ENCODE measurements at places on chromosomes 6 and 20.

- no peak for DNase-seq
These were observed 30.9 kb upstream of the TAGAP start for GRCh38 chr6:159075506-159076228.

- DNase-seq, result no peak
These were observed 210.0 kb downstream of the DLL1 start for GRCh38 chr6:170080828-170081371.

DNA sequence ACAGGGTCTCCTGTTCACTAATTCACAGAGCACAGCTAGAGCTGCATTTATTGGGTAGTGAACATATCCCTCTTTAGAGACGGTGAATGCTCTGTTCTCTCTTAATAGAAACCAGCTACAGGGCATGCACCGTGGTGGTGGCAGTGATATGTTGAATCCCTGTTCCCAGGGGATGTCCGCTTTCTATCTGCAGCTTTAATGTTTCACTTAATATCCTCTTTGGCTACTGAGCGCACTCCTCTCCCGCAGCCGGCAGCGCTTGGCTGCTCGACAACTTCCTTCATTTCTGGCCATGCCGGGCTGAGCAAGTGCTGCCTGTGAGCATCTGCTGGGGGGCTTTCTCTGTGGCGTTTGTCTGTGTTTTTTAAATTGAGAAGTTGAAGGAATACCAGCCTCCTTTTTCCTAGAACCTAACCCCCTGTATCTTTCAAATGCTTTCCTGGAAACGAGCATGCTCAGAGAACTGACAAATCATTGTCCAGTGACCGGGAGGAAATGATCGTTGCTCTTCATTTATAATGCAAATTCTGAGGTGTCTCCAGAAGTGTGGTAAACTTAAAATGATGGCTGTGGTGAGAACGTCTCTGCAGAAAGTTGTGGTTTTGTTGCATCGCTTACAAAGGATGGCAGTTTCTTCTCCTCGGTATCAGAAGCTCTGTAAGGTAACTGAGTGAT lies 297.9 kb downstream of the UTRN start:
- peak; percentile 68 for DNase-seq

- DNase-seq, result no peak
These were observed 161.0 kb downstream of the BACH2 start for GRCh38 chr6:90135667-90136066.

DNA sequence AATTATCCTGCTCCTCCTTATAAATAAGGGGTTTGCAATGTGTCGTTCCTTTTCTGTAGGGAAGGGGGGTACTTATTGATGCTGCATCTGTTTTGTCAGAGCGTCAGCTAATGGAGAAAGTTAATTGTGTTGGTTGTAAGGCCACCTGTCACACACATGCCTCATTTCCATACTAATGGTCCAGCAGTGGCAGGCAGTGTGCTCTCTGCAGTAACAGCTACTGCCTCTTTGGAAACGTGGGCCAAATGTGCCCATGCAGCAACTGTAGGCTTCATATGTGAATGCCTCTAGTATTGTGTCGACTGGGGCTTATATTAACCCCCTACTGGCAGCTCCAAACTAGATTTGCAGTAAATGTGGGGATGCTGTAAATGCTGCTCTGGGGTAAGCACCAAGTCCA lies 56.3 kb upstream of the OLIG3 start:
- DNase-seq, result no peak

DNA sequence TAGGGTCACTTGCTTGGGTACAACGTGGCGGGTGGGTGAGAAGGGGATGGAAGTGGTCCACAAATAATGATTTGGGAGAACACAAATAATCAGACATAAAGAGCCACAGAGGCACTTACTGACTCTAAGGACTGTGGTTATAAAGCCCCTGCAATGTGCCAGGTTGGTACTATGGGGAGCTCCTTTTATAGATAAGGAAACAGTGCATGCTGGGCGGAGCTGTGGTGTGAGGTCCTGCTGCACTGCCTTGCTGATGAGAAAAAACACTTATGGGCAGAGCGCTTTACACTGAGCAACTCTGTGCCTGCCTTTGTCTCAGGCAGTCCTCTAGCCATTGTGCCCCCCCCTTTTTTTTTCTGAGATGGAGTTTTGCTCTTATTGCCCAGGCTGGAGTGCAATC lies 29.1 kb upstream of the SCRT2 start:
- DNase-seq, result no peak

DNA sequence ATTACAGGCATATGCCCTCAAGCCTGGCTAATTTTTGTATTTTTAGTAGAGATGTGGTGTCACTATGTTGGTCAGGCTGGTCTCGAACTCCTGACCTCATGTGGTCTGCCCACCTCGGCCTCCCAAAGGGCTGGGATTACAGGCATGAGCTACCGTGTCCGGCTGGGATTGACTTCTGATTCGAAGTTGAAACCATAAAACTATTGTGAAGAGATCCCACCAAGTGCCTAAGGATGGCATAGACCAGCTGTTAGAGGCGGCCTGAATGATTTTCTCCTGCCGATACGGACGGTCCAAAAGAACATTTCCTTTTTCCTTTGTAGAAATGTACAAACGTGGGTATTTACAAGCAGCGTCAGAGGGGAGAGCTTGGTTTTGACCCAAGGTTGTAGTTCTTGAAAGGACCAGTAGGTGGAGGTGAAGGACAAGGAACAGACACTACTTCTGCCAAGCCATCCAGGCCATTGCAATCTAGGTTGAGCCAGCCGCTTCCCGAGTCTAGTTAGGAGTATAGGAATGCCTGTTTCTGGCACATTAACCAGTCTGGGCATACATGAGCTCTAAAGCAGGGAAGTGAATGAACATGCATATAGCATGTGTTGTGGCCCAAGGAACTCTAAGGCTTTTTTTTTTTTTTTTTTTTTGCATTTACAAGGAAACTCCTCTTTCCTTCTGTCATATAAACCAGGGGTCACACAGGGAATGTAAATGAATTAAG lies 29.0 kb downstream of the MOCS3 start:
- peak; percentile 61 for DNase-seq

GRCh38 chr20:25865715-25866656 lies 169.3 kb upstream of the ZNF337 start:
- DNase-seq, result peak; percentile 75

- peak; percentile 23 for DNase-seq
These were observed 646 bp downstream of the HMGA1 start for GRCh38 chr6:34237316-34237721.

DNA sequence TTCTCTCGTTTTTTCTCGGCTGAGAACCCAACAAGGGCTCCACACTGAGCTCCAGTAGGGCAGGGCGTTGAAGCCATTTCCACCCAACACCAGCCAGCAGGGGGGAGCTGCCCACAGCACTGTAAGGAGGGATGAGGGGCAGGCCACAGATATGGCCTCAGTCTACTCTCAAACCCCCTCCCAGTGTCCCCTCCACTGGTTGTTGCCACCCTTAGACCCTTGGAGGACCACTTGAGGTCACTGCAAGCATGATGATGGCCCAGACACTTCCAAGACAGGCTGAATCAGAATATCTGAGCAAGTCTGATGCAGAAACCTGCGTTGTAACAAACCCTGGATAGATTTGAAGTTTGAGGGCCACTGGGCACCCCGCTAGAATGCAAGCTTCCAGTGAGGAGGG lies 217.0 kb upstream of the CST7 start:
- DNase-seq, result no peak

DNA sequence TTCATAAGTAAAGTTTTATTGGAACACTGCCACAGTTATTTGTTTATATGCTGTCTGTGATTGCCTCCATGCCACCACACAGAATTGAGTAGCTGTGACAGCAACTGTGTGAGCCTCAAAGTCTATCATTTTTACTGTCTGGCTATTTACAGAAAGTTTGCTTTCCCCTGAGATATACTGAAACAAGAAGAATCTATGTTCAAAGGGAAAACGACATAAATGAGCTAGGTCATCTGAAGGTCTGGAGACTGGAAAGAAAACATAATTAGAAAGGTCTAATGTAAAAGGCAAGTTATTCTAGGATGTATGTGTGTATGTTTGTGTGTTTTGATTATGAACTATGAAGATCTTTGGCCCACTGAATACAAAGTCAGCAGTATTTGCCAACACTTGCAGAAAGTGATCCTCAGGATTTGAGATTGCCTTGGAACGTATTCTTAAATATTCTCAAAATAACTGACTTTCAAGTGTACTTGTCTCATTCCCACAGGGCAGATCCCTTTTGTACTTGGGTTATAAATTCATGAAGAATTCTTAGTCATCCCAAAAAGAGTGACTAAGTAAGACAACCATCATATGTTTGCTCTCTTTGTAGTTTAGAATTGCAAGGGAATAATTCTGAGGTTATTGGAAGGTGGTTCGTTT lies 677.7 kb downstream of the DOK5 start:
- DNase-seq, result no peak

DNA sequence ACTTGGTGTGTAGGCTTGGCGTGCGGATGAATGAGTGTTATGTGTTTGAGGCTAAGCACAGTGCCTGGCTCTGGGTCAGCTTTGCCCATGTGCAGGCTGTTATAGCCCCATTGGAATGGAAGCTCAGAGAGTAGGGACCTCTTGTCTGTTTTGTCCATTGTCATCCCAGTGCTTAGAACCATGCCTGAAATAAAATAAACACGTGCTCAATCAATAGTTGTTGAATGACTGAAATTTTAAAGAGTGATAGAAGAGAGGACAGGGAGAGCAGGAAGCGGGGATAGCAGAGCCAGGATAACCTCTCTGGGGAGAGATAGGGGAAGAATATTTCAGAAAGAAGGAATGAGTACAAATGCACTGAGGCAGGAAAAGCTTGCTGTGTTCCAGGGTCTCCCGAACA lies 263.9 kb downstream of the HIVEP2 start:
- no peak for DNase-seq

GRCh38 chr6:119728935-119729334 lies 379.4 kb upstream of the MAN1A1 start:
- no peak for DNase-seq

DNA sequence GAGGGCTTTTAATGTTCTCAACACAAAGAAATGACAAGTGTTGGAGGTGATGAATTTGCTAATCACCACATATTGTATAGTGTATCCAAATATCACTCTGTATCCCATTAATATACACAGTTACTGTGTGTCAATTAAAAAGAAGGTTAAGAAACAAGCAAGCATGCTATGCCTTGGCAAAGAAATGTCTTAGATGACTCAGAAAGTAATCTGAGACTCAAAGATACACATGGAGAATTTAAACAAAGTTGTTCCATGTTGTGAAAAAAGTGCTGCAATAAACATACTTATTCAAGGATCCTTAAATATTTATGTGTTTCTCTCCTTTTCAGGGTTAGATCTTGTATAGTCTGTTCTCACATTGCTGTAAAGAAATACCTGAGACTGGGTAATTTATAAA lies 300.9 kb downstream of the DHX35 start:
- no peak for DNase-seq
